COR-L47 (cell line): ENCODE measurements at places on chromosomes 2 and 18.
A peak's percentile ranks its signal among the peaks of the same experiment; 100 is the strongest.

DNA sequence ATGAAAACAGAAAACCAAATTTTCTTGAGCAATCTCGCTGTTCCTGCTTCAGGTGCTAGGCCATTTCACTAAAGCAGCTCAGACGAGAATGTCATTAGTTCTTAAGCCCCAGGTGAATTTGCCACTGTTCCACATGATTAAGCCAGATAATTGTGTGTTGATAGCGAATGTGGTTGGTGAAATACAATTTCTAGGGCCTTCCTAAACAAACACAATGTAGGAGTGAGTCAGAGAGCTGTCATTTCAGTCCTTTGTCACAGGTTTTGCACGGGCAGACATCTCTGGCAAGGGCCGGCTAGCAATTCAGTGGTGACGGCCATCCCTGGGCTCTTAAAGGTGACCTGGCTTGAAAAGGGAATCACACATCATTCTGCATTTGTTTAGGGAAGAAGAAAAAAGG, 170.7 kb downstream of the TMEM182 start:
- peak; percentile 29 for DNase-seq

- DNase-seq = no peak
These were observed 32.3 kb upstream of the ZBTB7C start for GRCh38 chr18:48441405-48441881.

- DNase-seq = no peak
These were observed 113.6 kb upstream of the MAP3K20 start for GRCh38 chr2:172962082-172962481.

GRCh38 chr2:65130664-65131175, 814 bp upstream of the RAB1A start:
- no peak for DNase-seq

DNA sequence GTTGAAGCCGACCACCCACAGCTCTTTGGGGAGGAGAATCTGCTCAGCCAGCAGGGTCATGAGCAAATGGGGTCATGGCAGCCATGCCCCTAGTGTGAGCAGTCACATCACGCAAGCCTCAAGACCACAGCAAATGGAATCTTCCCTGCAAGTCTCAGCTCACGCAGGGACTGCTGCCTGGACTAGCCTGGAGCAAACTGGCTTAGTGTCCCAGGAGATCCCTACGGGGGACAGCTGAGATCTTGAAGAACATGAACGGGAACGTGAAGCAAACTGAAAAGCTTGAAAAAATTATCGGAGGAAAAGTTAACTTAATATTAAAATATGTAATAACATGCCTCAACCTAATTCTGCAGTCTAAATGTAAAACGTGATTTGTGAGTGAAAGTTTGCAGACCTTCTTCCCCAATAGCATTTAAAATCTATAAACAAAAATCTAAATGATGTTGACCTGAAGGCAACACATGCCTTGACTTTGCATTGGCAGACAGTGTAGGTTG, 118.4 kb downstream of the FAM124B start:
- DNase-seq = no peak

DNA sequence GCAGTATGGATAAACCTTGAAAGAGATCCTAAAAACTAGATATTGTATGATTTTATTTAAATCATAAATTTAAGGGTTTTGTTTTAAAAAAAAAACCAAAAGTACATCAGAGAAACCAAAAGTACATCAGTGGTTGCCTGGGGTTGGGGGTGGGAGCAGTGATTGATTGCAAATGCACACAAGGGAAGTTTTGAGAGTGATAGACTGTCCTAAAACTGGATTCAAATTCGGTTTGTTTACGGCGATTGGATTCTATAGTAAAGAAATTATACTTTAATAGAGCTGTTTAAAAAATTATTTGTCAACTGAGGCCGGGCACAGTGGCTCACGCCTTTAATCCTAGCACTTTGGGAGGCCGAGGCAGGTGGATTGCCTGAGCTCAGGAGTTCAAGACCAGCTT, 179.8 kb downstream of the METTL4 start:
- no peak for DNase-seq

GRCh38 chr2:289362-290089, 1.6 kb upstream of the ALKAL2 start:
- DNase-seq = no peak

GRCh38 chr2:145094370-145094769, 574.5 kb upstream of the ZEB2 start:
- no peak for DNase-seq

GRCh38 chr2:64595397-64596176, 58.1 kb downstream of the SERTAD2 start:
- DNase-seq = no peak

DNA sequence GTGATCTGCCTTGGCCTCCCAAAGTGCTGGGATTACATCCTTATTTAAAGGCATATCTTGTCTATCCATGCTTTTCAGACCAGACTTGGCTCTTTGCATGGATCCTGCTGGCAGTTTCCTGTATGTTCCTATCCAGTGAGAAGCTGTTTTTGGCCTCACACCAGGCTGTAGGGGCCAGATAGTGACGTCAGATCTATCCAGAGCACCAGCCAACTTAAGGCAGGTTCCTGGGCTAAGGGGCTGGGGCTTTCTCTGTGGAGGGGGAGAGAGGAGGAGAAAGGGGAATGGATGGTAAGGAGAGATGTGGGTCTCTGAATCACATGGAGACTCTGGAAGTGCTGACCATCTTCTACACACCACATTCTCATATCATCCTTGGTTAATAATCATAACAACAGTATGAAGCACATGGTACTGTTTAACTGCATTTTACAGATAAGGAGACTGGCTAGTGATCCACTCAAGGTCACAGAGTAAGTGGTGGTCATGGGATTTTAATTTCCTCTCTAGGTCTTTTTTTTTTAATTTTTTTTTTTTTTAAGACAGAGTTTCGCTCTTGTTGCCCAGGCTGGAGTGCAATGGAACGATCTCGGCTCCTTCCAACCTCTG, 2.0 kb upstream of the FAM117B start:
- no peak for DNase-seq

GRCh38 chr18:23553887-23554286, 32.4 kb downstream of the NPC1 start:
- no peak for DNase-seq

DNA sequence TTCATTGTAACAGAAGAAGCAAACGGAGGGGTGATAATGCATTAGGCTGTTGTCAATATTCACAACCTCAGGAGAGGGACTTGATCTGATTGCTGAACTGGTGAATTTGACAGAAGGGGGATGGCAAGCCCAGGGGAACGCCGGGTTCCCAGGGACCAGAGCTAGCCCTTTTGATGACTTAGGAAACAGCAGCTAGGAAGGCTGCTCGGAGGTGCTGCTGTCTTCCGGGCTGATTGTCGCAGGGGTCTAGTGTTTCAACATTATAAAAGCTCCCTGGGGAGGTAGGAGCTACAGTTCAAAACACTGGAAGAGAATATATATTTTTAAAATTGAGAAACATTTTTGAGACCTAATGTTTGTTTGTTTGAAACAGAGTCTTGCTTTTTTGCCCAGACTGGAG, 47.3 kb downstream of the CD8B2 start:
- no peak for DNase-seq

DNA sequence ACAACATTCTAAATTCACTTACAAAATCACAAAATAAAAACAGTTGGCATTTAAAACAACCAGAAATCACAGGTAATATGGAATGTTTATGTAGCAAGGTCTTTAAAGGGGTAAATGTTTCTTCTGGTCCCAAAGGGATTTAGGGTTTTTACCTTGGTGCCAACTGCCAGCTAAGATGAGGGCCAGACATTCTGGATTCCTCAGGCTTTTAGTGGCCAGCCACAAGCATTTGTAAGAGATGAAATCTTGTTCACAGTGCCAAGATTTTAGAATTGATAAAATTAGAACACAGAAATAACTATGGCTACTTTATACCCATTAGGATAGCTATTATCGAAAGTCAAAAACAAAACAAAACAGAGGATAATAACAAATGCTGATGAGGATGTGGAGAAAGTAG, 60.4 kb upstream of the CDKL4 start:
- no peak for DNase-seq

DNA sequence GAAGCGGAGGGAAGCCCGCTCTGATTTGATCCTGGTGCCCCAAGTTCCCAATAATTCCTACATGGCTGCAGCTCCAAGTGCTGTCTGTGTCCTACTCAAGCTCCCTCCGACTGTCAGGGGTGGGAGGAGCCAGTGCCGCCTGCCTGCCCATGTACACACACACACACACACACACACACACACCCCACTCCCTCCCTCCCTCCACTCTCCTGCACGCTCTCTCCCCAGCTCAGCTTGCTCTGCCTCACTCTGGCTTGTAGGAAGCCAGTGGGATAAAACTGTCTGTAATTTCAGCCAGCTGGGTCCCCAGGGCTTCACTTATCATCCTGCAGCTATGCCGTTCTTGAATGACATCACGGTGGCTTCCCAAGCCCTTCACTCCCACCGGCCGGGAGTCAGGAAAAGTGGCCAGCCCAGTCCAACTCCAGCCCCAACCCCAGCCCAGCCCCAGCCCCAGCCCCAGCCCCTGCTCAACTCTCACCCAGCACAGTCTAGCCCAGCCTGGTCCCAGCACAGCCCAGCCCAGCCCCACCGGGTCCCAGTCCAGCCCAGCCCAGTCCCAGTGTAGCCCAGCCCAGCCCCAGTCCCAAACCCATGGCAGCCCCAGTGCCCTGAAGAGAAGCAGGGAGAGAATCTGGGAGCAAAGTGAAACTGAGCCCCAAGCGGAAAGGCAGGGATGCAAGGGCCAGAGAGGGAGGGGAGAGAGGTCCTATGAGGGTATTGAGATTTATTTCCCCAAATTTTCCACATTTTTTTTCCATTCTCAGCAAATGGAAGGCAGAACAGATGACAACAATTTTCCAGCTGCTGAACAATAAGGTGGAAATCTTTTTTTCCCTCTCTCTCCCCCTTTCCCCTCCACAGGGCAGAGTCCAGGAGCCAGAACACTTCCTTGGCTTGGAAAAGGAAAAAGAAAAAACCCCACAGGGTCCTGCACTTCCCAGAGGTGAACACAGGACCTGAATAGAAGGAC, 144.0 kb downstream of the TNS1 start:
- DNase-seq = no peak

GRCh38 chr18:41790687-41791086, 164.3 kb upstream of the PIK3C3 start:
- no peak for DNase-seq

- peak; percentile 29 for DNase-seq
These were observed 142.0 kb downstream of the NR4A2 start for GRCh38 chr2:156190517-156190916.

DNA sequence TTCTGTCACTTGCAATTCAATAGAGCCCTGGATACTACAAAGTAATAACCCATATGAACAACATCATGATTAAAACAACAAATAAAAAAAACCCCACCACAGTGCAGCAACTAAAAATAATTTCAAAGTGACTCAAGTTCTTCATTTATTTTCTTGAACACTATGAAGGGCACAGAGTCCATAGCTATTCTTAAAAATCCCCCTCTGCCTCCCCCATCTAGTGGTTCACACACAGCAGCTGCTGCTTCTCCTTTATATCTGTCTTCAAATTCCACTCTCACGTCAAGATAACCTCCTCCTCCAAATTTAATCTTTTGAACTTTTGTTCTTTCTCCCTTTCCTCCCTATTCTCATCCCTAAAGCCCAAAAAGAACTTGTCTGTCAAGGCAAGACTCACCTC, 591.3 kb downstream of the ZEB2 start:
- no peak for DNase-seq

DNA sequence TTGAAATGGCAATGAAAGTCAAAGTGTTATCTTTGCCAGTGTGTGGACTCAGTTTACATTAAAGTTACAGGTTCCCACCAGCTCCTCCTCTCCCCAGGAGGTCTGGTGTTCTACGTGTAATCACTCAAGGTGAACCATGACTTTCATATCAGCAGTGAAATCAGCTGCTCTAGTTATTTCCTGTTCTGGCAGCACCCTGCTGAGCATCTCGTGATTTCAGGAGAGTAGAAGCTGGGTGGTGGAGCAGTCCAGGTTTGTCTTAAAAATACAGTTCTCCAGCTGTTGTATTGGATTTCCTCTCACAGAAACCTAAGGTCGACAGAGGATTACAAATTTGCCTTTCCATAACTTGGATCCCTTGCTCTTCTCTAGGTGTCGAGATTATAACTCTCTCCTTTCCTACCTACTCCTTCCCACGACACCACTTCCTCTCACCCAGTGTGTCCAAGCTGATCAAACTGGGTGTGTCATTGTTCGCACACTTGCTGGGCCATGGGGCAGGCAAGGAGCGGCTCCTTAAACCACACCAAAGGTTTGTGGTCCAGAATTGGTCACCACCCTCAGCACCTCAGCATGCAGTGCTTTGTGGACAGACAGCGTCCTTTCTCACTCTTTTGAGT, 13.0 kb upstream of the ARHGAP25 start:
- DNase-seq = no peak

DNA sequence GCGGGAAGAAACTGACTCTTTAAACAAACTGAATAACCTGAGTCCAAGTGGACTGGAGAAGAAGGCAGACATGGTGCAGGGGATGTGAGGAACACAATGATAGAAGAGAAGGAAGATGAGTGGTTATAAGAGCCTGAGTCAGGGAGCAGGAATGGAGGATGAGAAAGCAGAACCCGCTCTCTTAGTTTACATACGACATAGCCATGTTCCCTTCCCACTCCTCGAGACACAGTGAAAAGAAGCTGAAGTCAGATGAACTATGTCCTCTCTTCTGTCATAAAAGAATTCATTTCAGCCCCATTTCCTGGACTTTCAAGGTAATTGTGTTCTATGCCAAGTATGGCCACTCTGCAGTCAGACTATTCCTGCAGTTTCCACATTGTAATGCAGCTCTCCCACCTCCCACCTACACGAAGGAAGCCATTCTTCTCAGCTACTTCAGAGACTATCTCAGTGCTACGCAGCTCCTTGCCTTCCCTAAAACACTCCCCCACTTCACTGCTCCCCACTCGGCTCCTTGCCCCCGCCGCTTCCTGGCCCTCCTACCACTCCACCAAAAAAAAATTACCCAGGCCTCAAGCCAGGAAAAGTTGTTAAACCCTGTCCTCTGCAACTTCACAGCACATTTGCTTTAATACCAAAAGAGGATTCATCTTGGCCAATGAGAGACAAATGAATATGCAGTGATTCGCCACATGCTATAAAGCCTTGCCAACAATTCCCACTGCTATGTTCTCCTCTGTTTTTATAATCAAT, 323.4 kb upstream of the EPHA4 start:
- DNase-seq = no peak

GRCh38 chr2:85133751-85134254, 611 bp downstream of the TCF7L1 start:
- DNase-seq = no peak

GRCh38 chr2:69817729-69818501, 11.5 kb upstream of the GMCL1 start:
- DNase-seq = peak; percentile 23

DNA sequence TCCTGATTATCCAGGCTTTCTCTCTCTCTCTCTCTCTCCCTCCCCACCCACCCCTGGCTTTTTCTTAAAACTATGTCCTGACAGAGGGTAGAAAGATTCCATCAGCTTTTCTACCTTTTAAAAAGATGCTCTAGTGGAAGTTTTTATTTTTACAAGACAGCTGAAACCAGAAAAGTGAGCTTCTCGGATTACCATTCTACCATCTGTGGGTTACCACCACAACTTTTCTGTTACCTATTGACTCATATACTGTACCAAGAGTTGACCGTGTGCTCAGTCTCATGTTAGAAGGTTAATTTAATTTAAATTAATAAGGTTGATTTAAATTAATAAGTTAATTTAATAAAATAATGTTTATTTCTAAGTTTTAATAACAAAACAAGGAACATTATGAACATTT, 137.6 kb downstream of the UPP2 start:
- no peak for DNase-seq
